ENCODE measurements at places on chromosomes 16 and 17.

- no peak for DNase-seq
Measured at GRCh38 chr16:88550246-88550661, 19.9 kb upstream of the ZC3H18 start.

- DNase-seq = no peak
Measured at GRCh38 chr17:49341356-49341755, 20.7 kb downstream of the ZNF652 start.

DNA sequence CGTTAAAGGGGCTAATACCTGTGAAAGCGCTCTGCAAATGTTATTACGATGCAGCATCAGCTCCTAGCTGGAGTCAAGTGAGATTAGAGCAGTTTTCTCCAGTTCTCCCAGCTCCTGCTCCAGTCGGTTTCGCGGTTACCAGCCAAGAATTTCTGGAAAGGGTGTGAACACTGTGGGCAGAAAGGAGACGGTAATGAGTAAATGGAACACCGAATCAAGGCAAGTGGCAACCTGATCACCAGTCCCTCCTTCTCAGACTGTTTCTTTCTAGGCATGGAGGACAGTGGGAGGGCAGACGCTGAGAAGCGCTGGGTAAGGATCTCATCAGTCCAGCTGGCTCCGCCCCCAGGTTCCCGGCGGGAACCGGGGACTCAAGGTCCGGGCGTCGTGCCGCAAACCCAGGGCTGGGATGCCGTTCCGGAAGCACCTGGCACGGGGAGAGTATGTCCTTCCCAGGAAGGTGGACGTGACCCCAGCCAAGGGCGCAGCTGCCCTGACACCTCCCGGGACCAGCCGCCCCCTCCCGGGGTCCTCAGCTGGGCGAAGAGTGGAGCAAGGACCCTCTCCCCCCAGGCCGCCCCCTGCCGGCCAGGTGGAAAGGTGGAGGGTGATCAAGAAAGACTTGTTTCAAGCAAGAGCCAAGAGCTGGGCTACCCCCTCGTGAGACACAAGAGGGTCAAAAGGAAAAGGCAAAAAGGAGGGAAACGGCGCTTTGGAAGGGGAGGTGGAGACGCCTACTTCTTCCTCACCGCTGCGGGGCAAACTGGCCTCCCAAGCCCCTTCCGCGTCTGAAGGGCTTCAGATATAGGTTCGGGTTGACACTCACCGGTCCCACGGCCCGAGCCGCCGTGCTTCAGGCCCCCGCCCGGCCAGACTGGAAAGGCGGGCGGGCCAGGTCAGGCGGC, 481 bp downstream of the MYO19 start:
- peak; percentile 59 for DNase-seq

DNA sequence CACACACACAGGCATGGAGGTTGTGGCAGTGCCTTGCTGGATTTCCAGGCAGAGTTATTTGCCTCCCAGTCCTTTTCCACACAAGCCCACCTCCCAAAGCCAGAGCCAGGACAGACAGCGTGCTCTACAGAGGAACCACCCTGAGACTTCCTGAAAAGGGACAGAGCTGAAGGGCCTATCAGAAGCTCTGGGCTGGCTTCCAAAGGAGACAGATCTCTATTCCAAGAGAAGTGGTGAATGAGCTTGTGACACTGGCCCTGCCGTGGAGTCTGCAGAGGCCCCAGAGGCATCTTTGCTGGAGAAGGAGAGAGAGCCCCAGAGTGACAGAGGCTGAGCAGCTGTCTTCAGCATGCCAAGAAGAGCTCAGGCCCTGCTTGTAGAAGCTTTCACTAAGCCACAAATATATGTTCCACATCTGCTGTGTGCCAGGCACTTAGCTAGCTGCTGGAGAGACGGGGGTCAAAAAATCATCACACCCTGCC, 8.3 kb upstream of the LPCAT2 start:
- DNase-seq = peak; percentile 49

GRCh38 chr17:44006598-44007345, 2.4 kb downstream of the NAGS start:
- peak; percentile 98 for DNase-seq

DNA sequence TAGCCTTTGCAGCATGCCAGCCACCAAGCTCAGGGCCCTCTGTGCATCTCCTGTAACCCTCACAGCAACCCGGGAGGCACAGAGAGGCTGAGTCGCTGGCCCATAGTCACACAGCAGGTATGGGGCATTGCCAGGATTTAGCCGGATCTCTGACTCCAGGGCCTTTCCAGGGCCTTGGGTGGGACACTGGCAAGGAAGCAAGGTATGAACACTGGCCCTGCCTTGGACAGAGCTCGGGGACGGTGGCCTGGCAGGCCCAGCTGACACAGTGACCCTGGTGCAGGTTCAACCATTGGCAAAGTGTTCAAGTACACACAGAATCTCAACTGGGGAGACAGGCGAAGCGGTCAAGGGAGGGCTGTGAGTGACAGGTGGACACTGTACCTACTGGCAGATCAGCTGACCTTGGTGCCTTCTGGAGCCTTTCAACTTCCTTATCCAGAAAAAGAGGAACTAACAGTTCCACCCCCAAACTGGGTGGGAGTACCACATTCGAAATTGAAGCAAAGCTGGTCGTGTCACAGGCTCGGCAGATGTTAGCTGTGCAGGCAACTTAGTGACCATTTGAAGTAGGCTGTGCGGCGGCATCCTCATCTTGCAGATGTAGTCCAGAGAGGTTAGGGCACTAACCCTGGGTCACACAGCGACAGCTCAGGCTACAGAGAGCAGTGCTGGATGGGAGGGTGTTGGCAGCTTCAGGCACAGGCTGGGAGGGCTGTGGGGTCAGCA, 287.4 kb downstream of the SEC14L1 start:
- no peak for DNase-seq

DNA sequence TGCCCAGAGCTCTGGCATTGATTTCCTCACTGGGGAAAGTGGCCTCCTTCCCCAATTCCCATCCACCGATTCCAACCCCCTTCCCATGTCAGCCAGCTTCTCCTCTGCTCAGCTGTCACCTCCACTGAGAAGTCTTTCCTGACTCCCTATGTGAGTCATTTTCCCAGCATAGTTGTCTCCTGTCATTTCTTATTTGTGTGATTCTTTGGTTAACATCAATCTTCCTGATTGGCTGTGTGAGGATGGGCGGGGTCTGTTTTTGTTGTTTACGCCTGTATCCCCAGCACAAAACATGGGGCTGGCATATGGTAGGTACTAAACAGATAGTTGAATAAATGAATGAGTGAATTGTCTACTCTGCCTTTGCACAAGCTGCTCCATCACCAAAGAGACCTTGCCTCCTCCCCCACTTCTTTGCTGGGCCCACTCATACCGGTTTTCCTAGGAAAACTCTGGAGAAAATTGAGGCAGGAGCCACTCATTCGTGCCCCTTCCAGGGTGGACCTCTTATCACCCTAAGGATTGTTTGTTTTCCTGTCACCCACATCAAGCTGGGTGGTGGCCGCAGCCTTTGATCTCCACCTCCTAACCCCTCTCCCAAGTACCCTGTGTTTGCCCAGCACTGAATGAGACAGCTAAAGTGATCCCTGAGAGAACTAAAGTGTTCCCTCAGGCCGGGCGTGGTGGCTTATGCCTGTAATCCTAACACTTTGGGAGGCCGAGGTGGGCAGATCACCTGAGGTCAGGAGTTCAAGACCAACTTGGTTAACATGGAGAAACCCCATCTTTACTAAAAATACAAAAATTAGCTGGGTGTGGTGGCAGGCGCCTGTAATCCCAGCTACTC, 1.2 kb upstream of the GRB7 start:
- DNase-seq = peak; percentile 52

DNA sequence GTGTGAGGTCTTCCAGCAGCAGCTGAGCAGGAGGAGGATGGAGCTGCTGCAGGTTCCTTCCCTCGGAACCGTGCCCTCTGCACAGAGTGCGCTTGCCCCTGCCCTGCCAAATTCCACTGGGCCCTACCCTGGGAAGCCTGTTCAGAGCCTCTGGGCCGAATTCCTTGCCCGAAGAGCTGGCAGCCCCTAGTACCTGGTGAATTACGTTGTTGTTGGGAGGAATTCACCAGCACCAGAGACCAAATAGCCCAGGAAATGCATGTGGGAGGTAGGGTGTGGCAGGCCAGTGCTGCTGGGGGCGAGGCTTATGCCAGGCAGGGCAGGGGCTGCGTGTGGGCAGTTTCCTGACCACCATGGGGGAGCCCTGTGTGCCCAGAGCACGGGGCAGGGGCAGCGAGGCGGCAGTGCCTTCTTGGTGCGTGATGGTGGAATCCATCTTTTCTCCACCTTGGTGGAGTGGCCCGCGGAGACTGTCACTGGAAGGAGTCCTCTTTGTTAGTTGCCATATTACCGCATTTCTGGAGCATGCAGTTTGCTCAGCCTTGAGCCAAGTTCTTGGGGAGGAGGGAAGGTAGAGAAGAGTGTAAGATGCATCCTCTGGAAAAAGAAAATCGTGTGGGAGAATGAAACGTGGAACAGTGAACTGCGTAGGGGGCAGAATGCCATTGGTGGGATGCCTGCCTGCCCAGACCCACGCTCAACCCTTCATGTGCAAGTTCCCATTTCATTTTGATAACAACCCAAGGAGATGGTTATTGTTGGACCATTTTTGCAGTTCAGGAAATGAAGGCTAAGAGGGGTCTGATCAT, 2.3 kb downstream of the MRC2 start:
- no peak for DNase-seq

DNA sequence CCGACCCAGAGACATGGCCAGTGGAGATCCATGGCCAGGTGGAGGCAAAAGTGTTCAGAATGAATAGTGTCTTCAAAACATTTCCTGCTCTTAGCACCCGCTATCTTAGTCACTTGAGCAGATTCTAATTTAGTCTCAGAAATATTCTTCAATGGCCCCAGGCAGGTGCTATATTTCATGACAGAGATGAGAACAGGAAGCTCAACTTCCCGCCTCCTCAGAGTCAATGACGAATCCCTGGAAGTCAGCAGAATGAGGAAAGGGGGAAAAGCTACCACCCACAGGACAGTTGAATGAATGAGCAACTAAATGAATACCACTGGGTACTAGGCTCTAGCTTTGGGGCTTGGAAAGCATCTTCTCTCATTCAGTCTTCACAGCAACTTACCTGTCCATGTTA, 147.2 kb downstream of the ASIC2 start:
- no peak for DNase-seq

- no peak for DNase-seq
Measured at GRCh38 chr16:12141073-12141951, 164.8 kb downstream of the SNX29 start.

- peak; percentile 81 for DNase-seq
Measured at GRCh38 chr17:80797741-80798594, 193.7 kb upstream of the CHMP6 start.

GRCh38 chr16:23506606-23506994, 3.7 kb downstream of the GGA2 start:
- DNase-seq = no peak

- DNase-seq = no peak
Measured at GRCh38 chr16:3798838-3799237, 81.5 kb upstream of the TRAP1 start.

DNA sequence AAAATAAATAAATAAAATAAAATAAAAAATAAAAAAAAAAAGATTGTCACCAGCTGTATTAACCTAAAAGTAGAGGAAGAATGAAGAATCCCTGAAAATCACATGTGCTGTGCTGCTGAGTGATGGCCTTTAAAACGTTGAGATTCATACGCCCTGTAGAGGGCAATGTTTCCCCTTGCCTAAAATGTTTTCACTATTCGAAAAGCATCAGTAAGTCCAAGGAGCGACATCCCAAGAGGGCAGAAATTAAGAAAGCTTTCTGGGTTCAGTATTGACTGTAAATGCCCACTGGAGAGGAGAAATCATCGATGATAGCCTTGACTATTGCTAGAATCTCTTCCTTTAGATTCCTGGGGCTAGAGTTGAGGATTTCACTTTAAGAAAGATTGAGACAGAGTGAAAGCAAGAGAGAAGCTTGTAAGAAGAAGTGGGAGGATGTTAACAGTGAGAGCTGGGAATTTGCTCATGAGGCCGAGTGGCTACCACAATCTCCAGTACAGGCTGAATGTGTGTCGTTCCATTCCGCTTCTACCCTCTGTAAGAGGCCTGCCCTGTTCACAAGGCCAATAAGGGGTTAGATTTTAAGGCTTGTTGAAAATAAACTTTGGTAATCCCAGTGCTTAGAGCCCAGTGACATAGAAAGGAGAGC, 170.8 kb upstream of the FAM20A start:
- no peak for DNase-seq

- no peak for DNase-seq
Measured at GRCh38 chr17:42571435-42572225, 4.7 kb downstream of the MLX start.

GRCh38 chr16:50400967-50401348, 32.2 kb upstream of the BRD7 start:
- peak; percentile 35 for DNase-seq

DNA sequence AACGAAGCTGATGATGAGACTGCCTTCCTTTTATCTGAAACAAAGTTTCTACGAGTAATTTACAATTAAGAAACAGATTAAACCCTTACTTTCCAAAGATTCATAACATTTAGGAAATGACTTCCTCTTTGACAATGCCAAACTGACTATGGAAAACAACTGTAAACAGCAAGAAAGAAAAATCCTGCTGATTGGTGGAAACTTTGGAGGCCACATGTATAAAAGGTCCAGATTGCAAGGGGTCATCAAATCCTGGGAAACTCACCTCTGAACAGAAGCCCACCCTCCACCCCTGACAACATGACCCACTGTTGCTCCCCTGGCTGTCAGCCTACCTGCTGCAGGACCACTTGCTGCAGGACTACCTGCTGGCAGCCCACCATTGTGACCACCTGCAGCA, at the start of gene KRTAP9-6:
Gene KRTAP9-6, plus strand, starts transcription at position 301 of the 400 bp plus-strand sequence. Its CDS starts 0 bp downstream, at position 301.
- no peak for DNase-seq

DNA sequence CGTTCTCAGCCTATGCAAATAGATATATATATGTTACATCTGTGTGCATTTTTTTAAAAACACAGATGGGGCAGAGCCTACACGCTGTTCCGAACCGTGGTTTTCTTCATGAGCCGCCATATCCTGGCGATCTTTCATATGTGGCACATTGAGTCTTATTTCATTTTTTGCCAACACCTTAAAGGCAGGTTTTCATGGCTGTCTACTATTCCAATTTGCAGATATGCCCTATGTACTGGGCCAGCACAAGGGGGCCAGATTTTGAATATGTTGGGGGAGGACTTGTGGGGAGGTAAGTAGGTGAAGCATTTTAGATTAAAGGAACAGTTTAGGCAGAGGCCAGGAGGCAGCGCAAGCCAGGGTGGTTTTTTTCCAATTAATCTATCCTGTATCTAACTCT, 16.0 kb downstream of the WFDC1 start:
- no peak for DNase-seq

Measured in trophoblast cell (in vitro differentiated cells and primary cell).